CD4-positive, alpha-beta T cell treated with Interleukin-17A for 1 hour (primary cell): ENCODE measurements at places on chromosomes 2 and 18.

DNA sequence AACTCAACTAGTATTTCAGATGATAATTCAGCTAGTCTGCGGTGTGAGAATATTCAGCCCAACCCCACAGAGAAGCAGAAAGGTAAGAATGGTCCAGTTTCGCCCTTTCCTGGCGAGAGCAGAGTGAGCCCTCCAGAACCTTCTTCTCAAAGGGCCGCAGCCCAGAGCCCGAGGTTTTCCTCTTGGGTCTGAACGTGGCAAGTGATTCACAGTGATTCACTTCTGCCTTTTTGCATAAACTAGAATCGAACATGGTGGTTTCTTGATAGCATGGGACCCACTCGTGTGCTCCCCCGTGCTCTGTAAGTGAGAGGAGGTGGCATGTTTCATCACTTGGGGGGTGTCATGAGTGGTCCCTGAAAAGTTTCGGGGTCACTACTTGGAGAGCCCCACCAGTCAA lies 24.2 kb downstream of the TRAF3IP1 start:
- no peak for DNase-seq

GRCh38 chr2:100692906-100693305 lies 127.0 kb upstream of the NPAS2 start:
- no peak for DNase-seq

DNA sequence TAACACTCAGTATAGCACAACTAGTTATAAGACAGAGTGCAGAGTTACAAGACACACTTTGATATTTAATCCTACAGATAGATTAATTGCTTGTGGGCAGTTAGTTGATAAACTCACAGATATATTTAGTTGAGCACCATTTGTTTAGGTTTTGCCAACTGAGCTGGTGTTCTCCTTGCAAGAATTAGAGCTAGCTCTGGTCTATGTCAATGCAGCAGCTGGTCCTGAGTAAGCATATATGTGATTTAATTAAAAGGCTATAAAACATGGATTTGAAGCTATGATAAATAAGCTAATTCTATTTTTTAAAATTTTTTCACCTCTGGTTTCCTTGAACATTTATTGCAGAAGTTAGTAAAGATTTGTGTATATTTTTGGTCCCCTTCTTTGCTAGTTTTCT lies 35.6 kb downstream of the GPD2 start:
- no peak for DNase-seq

- DNase-seq = no peak
Observed at GRCh38 chr2:125796784-125797183, 859.2 kb upstream of the GYPC start.

- no peak for DNase-seq
Observed at GRCh38 chr2:151727593-151728552, 6.4 kb downstream of the NEB start.

GRCh38 chr2:159968279-159968900 lies 94.0 kb downstream of the PLA2R1 start:
- peak; percentile 5 for DNase-seq

GRCh38 chr18:36649205-36649604 lies 179.6 kb downstream of the TPGS2 start:
- no peak for DNase-seq

- no peak for DNase-seq
Observed at GRCh38 chr2:4715065-4715464, 977.1 kb upstream of the SOX11 start.

DNA sequence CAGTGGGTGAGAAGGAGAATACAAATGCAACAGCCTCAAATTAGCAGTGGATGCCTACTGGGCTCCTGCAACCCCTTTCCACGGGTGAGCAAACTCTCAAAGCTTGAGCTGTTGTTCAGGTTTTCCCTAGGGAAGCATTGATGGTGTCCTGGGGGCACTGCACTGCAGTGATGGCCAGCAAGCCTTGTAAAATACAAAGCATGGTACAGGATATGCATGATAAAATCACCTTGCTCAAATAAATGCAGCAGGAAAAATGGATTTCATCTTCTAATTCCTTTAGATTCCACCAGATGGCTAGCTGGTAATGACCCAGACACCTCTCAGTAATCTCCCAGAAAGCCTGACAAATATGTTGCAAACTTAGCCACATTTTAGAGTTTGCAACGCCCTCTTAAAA lies 698.2 kb downstream of the TRIB2 start:
- no peak for DNase-seq

DNA sequence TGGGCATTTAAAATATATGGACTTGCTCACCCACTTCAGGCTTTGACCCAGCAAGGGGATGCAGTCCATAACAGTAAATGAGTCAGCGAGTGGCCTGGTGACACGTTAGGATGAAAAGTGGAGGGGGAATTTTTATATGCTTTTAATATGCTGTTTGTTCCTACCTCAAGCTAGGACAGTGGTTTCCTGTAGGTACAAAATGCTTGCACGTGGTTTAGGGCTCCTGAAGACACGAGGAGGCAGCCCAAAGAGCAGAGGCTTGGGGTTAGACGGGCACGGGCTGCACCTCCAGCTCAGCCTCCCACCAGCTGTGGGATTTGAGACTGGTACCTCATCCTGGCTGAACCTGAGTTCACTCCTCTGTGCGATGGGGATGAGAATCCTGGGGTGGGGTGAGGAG lies 306.2 kb upstream of the CXCR4 start:
- DNase-seq = peak; percentile 30

GRCh38 chr2:66173645-66174044 lies 261.3 kb upstream of the MEIS1 start:
- no peak for DNase-seq

DNA sequence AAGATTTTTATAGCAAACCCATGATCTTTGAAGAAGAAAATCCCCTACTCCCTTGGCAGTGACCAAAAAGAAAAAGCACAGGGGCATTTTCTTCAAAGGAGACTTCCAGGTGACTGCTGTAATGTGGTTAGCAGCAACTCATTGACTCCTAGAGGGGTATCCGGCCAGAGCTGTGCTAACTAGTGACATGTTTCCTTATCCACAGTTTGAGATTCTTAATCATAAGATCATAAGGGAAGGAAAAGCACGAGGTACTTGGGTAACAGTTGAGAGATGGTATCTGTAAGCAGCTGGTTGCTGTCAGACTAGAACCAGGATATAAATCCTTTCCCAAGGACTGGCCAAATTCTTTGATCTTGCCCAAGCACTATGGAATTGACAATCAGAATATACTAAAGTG lies 124.7 kb downstream of the MREG start:
- no peak for DNase-seq

DNA sequence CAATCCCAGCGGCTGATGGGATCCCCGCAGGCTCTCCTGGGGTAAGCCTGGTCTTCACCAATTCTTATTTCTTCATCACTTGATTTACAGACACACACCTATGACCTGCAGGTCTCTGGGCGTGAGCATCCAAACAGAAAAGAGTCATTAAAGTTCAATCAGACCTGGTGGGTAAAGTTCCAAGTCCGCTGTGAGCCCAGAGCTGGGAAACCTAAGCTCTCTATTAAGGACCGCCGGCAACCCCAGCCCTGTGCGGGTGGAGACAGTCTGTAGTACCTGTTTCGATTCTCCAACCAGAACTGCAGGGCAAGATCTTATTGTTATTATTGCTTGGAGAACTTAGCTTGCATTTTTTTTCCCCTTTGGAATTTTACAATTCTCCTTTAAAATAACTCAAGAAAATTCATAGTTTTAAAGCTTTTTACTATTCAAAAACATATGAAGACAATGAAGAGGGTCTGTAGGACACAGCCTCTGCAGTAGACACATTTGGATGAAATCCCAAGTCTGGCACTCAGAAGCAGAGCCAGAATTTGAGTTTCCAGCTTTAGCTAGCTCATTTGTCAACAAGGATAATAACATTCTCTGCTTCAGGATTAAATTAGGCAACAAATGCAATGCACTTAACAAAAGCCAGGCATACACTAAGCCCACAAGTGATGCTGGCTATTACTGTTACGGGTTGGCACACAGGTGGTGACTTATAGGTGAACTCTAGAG lies 376.4 kb downstream of the INSIG2 start:
- DNase-seq = no peak

DNA sequence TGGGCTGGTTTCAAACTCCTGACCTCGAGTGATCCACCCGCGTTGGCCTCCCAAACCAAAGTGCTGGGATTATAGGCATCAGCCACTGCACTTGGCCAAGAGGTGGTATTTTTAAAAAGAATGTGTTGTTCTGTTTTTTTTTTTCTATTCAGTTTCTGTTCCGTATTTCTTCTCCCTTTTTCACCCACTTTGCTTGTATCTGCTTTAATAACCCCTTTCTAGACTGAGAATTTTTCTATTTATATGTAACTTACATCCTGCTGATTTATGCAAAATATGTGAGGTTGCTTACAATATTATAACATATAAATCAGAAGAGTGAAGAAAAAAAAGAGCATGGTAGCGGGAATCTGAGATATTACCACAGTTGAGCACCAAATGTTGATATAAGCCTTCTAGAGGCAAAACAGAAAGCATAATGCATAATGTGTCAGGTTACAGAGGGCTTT lies 17.2 kb upstream of the LYPD6B start:
- DNase-seq = no peak

DNA sequence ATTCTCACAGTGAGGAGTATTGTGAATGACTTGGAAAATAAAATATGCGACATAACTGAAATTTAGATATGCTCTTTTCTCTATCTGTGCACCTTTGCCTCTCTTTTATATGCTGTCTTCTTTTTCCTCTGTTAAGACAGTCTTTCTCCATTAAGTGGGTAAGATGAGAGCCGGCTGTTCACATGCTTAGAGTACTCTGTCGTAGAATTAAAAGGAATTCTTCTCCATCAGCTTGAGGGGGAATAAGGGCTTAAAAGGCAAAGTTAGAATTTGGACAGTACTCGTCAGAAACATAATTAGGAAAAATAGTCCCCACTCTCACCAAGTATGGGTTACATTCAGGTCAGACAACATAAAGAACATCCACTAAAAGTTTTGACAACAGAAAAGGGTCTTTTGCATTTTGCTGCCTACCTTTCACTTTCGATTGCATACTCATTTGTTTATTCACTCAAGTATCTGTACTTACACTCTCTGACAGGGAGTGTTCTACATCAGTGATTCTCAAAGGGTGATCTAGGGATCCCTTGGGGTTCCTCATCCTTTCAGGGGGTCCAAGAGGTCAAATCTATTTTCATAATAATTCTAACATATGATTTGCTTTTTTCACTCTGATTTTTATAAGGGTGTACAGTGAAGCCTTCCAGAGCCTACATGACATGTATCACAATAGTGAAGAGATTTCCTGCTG lies 48.0 kb downstream of the ARHGAP15 start:
- peak; percentile 51 for DNase-seq

- no peak for DNase-seq
Observed at GRCh38 chr2:34991508-34992274, 1363.9 kb upstream of the CRIM1 start.

DNA sequence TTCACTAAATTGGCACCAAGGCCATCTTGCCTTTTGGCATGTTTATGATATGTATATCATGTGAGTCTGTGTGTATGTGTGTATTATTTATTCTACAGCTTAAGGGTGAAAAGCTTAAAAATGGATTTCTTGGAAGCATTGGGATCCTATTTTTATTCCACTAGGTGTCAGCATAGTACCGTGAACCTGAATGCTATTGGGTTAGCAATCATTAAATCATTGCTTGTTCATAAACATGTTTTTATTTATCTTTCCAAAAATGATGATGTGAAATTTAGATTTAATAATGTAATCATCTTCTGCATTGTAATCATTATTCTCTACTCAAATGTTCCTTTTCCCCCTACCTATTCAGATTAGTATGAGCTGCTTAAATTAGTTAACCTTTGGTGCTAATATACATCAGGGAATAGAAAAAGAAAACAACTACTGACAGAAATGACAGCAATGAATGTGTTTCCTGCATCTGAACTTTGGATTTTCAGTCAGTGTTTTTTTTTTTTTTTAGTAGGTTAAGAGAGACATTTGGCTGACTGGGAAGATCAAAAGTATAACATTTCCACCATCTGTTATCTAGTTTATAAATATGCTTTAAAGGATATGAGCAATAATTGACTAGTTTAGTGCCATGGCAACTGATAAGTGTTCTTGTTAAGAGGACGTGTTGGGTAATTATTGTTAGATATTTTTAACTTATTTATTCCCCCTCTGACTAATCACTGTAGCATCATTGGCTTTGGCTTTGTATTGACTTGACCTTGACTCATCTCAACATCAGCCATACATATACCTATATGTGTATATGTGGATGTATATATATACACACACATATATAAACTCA lies 14.1 kb upstream of the ZSWIM2 start:
- no peak for DNase-seq

DNA sequence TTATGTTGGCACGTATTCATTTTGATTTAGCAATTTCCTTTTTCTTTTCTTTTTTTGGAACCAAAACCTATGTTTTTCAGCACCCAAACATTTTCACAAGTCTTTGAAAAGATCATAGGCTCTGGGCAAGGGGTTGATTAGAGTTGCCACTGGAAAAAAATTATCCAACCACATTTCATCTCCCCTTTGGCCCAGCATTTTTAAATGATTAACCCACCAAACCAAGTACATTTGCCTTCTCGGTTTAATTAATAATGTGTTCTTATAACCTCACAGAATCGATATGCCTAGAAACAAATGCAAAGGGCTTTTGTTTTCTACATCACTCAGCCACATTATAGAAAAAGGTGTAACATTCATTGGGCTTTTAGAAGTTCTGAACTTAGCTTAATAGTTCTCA lies 66.1 kb downstream of the CHST9 start:
- DNase-seq = no peak
